ENCODE measurements at places on chromosomes 13 and 19.

DNA sequence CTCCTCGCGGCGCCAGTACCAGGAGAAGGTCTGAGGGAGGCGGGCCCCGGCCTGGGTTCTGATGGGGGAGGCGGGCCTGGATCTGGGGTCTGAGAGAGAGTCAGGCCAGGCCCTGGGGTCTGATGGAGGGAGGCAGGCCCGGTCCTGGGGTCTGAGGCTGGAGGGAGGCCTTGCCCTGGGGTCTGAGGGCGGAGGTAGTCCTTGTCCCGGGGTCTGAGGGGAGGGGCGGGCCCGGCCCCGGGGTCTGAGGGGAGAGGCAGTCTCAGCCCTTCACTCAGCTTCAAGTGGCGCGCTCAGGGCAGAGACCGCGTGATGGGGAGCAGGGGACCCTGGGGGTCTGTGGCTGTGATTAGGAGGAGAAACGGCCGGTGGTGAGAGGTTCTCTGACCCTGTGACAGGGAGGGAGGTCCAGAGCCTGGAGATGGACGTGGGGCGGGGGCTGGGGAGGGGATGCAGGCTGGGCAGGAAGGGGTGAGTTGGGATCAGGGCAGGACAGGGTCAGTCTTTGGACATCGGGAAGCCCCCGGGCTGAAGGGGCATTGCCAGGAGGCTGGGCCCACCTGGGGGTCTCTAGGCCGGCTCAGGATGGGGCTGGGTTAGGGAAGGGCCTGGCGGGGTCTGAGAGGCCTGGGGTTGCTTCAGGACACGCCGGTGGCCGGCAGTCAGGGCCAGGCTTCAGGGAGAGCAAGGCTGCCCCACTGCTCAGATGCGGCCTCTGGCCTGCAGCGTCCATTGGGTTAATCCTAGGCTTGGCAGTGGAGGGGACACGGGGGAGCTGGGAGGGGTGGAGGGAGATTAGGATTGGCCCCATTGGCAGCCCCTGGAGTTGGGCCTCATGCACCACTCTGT lies 18.7 kb downstream of the HCN2 start:
- DNase-seq = no peak

GRCh38 chr19:1259876-1260748 lies 9.0 kb upstream of the CIRBP start:
- no peak for DNase-seq

DNA sequence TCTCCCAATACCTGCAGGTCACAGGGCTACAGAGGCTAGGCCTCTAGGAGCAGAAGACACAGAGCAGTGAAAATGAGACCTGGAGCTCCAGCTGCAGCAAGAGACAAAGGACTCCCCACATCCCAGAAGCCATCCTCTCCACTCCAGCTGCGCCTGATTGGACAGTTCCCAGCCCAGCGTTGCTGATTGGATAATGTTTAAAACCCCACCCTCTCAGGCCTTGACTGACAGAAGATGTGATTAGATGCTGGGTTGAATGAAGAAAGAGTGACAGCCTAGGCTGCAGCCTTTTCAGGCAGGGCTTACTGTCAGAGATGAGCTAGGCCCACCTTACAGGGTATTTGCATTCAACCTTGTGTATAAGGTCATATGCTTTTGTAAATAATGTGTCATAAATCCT lies 59.4 kb downstream of the ZNF708 start:
- no peak for DNase-seq

DNA sequence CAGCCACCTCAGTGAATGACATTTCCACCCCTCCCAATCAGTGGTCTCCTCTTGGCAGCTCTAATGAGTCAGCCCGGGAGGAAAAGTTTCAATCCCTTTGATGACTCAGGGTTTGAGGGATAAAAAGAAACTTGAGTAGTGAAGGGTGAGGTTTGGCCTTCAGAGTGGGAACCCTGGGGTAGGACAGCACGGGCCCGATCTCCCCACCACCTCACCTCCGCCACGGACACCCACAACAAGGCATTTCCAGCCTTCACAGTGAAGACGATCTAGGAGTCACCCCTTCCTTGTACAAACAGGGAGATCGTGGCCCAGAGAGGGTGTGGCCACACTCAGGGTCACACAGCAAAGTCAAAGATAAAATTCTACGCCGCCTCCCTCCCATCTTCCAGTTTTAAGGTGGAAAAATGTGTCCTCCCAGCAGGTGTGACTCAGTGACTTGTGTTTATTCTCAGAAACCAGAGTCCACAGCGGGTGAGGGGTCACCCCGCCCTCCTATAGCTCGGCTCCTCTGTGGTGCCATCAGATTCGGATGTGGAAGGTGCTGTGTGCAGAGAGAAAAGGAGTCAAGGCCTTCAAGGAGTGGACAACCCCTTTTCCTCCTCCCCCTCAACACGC lies 12.3 kb downstream of the CIB3 start:
- no peak for DNase-seq

DNA sequence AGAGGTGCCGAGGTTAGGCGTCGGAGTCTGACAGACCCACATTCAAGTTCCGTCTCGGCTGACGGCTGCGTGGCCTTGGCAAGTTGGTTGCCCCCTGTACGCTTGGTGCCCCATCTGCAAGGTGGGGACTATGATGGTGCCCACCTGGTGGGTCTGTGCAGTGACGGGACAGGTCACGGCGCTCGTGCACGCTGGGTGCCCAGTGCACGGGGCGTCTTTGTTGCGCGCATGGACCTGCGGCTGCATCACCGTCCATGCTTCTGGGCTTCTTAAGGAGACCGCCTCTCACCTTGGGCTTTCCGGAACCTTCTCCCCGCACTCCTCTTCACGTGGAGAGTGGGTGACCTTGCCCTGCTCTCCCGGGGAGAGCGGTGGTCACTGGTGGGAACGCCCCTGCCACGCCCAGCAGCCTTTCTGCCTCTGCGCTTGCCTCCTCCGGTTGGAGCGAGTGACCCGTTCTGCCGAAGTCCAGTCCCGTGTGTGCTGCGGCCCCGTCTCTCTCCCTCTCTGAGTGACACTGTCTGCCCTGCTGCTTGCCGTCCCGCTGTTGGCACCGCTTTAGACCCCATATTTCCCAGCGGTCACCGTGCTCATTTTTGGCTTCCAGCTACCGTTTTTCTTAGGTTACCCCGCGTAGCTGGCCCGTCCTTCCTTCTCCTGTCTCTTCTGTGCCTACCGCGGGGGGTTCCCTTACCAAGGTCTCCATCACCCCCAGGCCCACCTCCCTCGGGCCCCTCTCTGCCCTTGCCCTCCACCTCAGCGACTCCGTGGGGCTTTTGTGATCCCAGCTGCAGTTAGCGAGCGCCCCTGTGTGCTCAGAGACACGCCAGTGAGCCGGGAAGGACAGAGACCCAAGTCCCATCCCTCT lies 6.4 kb downstream of the ATP11A start:
- no peak for DNase-seq

Measured in NCI-H1930 (cell line).